ENCODE measurements at places on chromosomes 7 and 10. TPM values are rescaled to one million over a fixed set of nuclear protein-coding genes. Genes with fewer than 3 reads are reported as not detected.

Gene RNF32
- 0.59 TPM for total RNA-seq

Gene IKZF1
- 3.7 TPM for total RNA-seq

Gene PDZD8
- total RNA-seq, result 29.5 TPM

Gene TAF3
- total RNA-seq, result 12.3 TPM

Gene CLEC5A
- total RNA-seq, result not detected

- no peak for DNase-seq
- no peaks in the 10 kb centered on the region for H3K36me3 ChIP-seq
- peak overlapping the region; percentile 58 for H3K4me3 ChIP-seq
- peak overlapping the region; percentile 96 for H3K27ac ChIP-seq
- H3K4me1 ChIP-seq, result peaks cover 30% of the 10 kb centered on the region
Measured at GRCh38 chr10:17200001-17200911, 1.2 kb downstream of the TRDMT1 start.

DNA sequence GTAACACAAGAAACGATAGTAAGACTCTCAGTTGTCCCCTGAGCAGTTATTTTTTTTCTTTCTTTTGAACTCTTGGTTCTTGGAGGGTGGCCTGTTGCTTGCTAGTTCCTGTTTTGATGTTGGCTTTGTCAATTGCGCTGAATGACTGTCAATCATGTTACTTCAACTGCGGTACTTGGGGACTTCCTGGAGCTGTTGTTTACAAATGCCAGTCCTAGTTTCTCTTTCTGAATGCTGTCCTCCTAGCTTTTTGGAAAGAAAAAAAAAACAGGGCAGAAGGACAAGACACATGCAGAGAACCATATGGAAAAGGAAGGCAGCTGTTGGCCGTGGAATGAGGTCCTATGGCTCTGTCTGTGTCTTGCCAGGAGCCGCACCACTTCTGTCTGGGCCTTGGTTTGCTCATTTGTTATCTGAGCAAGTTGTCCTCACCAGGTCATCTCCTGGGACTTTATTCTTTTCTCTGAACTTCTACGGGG lies 7.0 kb upstream of the PDCD4 start:
- DNase-seq, result no peak
- H3K36me3 ChIP-seq, result no peaks in the 10 kb centered on the region
- H3K4me1 ChIP-seq, result peaks cover 24% of the 10 kb centered on the region
- no peaks in the 10 kb centered on the region for H3K27me3 ChIP-seq
- no peak overlapping the region for H3K4me3 ChIP-seq

GRCh38 chr7:6889252-6889812 lies 63.3 kb upstream of the CCZ1B start:
- no peaks in the 10 kb centered on the region for H3K27me3 ChIP-seq
- no peak for DNase-seq
- H3K4me3 ChIP-seq, result no peak overlapping the region
- H3K36me3 ChIP-seq, result no peaks in the 10 kb centered on the region
- H3K4me1 ChIP-seq, result no peaks in the 10 kb centered on the region

DNA sequence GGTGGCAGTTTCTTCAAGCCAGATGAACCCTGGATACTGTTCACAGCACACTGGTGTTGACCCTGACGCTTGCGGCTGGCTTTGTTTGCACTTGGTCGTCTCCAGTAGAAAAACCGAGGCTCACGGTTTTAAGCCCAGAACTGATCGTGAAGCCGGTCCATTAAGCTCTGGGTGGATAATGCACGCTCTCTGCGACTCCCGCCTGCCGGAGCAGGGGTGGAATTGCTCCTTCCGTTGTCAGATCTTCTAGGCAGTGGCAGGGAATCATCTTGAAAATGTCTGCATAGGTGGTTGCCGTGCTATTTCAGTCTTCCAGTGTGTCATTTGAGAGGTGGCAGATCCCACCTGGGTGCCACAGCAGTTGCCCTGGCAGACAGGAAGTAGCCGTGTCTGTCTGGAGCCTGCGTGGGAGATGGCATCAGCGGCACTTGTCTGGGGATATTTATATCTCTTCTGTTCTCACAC lies 35.9 kb upstream of the AP5Z1 start:
- peak; percentile 84 for DNase-seq
- H3K36me3 ChIP-seq, result peaks cover 5% of the 10 kb centered on the region
- peak overlapping the region; percentile 28 for H3K4me3 ChIP-seq
- H3K4me1 ChIP-seq, result peaks cover 31% of the 10 kb centered on the region
- H3K27me3 ChIP-seq, result no peaks in the 10 kb centered on the region

DNA sequence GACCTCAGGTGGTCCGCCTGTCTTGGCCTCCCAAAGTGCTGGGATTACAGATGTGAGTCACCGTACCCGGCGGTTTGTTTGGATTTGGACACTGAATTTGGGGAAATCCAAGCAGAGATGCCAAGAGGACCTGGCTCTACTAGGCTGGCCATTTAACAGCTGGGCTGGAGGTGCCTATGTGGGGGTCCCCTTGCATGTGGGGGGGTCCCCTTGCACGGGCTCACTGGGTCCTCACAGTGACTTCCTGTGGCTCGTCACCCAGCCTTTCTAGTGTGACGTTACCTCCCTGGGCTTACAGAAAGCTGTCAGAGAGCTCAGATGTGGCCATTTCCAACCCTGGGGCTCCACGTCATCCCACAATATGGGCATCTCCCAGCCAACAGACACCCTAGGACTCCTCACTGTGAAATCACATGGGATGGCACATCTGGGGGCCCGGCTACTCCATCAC lies 49.3 kb upstream of the GNA12 start:
- H3K36me3 ChIP-seq, result no peaks in the 10 kb centered on the region
- no peaks in the 10 kb centered on the region for H3K27me3 ChIP-seq
- H3K27ac ChIP-seq, result no peak overlapping the region
- DNase-seq, result no peak
- no peak overlapping the region for H3K4me3 ChIP-seq

GRCh38 chr10:1360011-1360557 lies 303.9 kb downstream of the WDR37 start:
- H3K27me3 ChIP-seq, result peaks cover 23% of the 10 kb centered on the region
- H3K27ac ChIP-seq, result peak overlapping the region; percentile 34
- H3K4me1 ChIP-seq, result peaks cover 13% of the 10 kb centered on the region
- H3K4me3 ChIP-seq, result no peak overlapping the region
- H3K36me3 ChIP-seq, result no peaks in the 10 kb centered on the region

- H3K4me1 ChIP-seq, result no peaks in the 10 kb centered on the region
- H3K27ac ChIP-seq, result no peak overlapping the region
- no peaks in the 10 kb centered on the region for H3K27me3 ChIP-seq
Measured at GRCh38 chr7:114959931-114960330, 38.0 kb downstream of the MDFIC start.

DNA sequence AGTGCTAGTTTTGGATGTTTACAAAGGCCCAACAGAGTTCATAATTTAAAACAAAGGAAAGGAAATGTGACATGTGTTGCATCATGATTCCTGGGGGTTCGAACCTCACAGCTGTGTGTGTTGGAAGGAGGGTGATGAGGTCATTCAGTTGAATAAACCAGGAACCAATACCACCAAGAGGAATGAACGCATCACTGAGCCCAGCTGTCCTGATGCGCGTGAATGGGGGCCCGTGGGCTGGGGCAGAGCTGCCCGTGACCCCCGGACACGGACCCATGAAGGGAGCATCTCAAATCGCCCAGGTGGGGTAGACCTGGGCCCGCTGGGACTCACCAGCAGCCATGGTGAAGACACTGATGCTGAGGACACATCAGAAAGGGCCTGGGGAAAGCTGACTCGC lies 33.0 kb downstream of the BRI3 start:
- H3K4me3 ChIP-seq, result no peak overlapping the region
- peak; percentile 9 for DNase-seq
- no peaks in the 10 kb centered on the region for H3K27me3 ChIP-seq
- H3K4me1 ChIP-seq, result no peaks in the 10 kb centered on the region

GRCh38 chr7:70288781-70289456 lies 690.6 kb downstream of the AUTS2 start:
- DNase-seq, result no peak
- no peaks in the 10 kb centered on the region for H3K36me3 ChIP-seq
- H3K27ac ChIP-seq, result no peak overlapping the region
- H3K4me3 ChIP-seq, result no peak overlapping the region

- H3K4me1 ChIP-seq, result no peaks in the 10 kb centered on the region
- no peak overlapping the region for H3K4me3 ChIP-seq
- no peak overlapping the region for H3K27ac ChIP-seq
- H3K27me3 ChIP-seq, result no peaks in the 10 kb centered on the region
Measured at GRCh38 chr10:124565565-124566221, 104.1 kb downstream of the LHPP start.

DNA sequence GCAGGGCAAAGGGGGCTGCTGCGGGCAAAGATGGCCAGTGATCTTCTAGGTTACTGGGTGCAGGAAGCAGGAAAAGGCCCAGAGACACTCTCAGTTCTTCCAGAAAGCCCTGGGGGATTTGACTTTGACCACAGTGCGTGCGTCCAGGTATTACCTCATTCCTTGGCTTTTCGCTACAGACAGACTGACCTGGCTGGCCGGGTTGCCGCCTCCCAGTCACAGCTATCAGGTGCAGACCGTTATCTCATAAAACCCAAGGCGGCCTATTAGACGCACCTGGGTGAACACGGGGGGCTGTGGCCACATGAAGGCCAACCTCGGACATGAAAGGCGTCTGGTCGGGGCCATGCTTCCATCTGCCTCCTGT lies 80.3 kb downstream of the FOXL3 start:
- no peaks in the 10 kb centered on the region for H3K27me3 ChIP-seq
- no peak overlapping the region for H3K27ac ChIP-seq
- peaks cover 18% of the 10 kb centered on the region for H3K4me1 ChIP-seq
- H3K4me3 ChIP-seq, result no peak overlapping the region

DNA sequence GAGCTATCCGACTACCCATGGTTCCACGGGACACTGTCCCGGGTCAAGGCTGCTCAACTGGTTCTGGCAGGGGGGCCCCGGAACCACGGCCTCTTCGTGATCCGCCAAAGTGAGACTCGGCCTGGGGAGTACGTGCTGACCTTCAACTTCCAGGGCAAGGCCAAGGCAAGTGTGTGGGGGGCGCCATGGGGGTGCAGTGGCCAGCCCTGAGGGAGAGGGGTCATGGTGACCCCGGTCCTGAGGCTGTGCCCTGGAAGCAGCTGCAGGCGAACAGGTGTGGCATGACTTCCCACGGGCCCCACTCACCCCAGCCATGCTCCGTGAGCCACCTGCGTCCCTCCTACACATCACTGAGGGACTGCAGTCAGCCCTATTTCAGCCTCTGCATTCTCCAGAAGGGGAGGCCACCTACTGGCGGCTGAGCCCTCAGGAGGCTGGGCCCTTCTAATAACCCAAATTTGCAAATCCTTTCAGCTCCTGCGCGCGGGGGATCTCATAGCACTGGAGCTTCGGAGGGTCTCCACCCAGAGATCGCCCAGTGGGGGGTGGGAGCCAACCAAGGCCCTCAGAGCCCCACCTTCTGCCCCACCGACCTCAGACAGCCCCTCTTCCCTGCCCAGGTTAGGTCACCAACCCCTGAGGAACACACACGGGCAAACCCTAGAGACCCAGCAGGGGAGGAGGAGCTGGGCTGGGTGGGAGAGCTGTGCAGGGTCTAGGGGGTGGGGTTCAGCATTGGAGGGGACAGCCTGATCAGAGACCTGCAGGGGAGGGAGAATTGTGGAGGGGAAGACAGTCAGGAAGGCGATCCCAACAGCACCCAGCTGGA lies 30.8 kb downstream of the SH2B2 start:
- H3K36me3 ChIP-seq, result no peaks in the 10 kb centered on the region
- H3K4me3 ChIP-seq, result no peak overlapping the region
- no peaks in the 10 kb centered on the region for H3K4me1 ChIP-seq

DNA sequence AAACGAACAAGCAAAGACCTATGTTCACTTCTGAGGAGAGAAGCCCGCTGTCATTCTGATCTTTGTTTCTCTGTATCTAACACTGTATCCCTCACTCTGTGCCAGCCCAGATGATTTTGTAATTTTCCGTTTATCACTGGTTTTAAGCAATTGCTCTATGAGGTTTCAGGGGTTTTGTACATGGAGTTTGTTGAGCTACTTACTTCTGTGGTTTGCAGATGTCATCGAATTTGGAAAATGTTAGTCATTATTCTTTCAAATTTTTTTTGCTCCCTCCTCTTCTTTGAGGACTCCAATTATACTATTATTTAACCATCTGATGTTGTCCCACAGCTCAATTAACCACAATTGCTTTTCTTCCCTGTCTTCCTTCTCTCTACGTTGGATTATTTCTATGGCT lies 650.9 kb upstream of the IGFBP3 start:
- H3K36me3 ChIP-seq, result no peaks in the 10 kb centered on the region
- no peaks in the 10 kb centered on the region for H3K27me3 ChIP-seq
- no peak for DNase-seq
- no peak overlapping the region for H3K4me3 ChIP-seq
- no peak overlapping the region for H3K27ac ChIP-seq
- H3K4me1 ChIP-seq, result no peaks in the 10 kb centered on the region
